ENCODE measurements at places on chromosomes 16 and 17.

DNA sequence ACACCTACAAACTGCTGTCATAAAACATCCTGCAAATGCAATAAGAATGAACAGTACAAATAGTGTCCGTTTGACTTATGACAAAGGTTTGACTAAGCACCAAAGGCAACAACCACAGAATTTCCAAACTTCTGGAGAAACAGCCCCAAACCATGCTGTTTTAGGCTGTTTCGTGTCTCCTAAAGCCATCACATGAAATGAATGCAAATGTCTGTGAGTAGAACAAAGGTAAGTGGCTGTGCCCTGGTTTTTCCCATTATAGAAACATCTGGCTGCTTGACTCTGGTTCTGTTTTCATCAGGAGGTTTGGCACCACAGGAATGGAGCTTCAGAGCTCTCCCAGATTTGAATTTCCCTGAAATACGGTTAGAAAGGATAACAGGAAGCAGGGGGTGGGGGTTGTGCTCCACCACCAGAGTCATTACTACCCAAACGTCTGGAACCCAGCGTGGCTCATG is 4.6 kb upstream of the EMP2 start:
- peak; percentile 45 for DNase-seq

DNA sequence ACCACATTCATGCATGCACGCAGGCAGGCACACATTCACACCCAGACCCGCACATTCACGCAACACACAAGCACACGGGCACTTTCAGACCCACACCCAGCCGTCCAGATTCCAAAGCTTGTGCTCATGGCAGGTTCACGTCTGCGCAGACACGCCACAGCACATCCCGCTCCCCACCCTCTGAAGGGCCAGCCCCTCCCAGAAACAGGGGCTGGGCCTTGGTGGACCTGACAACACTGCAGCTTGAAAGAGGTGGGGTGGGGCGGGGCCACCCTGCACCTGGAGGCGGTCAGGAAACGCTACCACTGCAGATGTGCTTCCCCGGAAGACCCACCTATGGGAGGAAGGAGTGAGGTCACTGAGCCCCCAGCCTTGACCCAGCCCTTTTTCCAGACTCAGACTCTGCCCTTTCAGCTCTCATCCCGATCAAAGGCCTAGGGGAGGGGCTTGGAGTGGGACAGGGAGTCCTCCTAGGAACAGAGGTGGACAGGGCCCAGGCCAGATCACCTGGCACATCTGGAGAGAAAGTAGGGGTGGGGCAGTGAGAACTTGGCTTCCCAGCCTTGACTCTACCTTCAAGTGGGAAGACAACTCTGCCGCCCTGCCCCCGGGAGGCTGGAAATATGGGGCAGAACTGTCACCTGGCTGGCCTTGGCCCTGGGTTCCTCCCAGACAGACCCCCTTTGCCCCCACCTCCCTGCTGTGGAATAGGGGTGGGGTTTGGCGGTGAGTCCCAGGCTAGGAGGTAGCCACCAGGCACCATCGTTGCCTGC is 11.0 kb downstream of the P3H4 start:
- peak; percentile 65 for DNase-seq

DNA sequence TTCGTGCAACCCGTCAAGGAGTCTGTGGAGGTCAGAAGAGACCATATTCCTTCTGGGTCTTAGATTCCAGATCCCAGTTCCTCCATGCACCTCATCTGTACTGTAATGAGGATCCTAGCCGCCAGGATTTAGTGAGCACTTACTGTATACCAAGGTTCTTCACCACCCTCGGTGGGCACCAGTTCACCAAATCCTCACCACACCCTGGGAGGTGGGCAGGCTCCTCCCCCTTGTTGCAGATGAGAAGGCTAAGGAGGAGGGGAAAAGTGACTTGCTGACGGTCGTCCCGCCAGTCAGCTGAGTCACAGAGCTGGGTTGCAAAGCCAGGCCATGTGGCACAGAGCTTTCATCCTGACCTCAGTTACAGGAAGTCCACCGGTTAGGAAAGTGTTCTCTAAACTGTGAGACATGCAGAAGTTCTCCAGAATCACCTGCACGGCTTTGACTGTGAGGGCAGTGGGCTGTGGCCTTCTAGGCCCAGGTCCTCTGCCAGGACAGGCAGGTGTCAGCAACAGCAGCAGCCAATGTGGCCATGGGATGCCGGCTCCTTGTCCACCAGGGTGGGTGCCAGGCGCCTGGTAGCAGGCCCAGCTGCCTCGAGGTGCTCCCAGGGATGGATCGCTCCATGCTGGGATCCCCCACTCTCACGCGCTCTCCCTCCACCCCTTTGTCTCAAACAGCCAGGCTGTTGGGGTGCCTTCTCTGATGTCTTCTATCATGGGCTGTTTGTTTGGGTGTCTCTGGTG is 240.3 kb upstream of the GSE1 start:
- DNase-seq: peak; percentile 76

DNA sequence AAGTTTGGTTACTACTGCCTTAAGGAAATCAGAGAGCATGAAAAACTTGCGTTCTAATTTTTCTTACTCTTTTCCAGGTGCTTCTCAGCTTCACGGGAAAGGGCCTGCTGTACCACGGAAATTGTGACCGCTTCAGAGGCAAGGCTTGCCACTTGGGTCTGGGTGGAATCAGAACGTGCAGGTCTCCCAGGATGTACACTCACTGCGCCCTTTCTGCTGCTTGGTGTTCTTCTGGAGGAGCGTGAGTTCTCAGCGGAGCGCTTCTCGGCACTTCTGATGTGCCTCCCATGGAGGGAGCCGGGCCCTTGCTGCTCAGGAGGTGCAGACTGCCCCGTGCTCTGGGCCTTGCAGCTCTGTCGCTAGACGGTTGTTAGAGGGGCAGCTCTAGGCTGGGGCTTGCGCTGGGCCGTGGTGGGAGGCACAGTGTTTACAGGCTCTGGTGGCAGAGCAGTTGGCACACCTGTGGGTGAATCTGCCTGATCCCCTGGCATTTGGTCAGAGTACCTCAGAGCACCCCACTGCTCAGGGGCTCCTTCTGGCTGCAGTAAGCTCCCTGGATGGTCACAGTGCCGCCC is 32.8 kb downstream of the UBN1 start:
- no peak for DNase-seq

DNA sequence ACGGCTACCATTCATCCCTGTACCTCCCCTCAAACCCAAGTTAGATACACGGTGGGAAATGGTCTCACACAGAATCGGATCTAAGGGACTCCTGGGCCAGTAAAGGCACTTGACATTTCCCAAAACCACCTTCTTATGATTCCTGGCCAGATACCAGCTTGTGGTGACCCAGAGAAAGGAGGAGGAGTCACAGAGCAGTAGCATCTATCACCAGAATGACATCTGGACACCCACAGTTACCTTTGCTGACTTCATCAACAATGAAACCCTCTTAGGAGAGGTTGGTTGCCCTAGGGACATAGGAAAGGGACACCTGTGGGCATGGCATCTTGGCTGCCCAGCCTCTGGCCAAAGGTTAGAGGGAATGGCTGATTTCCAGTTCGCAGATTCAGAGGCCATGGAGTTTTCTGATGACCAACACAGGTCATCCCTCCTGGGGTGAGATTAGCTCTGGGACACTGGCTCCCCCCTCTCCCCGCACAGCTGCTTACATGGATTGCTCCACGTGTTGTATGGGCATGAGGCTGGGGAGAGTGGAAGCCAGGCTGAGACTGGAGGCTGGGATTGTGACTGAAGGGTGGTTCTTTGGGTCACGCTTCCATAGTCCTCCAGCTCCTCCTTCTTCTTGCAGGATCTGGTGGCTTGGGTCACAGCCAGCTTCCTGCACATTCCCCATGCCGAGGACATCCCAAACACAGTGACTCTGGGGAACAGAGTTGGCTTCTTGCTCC is 1.4 kb upstream of the AOC3 start:
- peak; percentile 29 for DNase-seq

GRCh38 chr16:80852261-80852872 is 48.0 kb upstream of the CDYL2 start:
- DNase-seq: peak; percentile 12

DNA sequence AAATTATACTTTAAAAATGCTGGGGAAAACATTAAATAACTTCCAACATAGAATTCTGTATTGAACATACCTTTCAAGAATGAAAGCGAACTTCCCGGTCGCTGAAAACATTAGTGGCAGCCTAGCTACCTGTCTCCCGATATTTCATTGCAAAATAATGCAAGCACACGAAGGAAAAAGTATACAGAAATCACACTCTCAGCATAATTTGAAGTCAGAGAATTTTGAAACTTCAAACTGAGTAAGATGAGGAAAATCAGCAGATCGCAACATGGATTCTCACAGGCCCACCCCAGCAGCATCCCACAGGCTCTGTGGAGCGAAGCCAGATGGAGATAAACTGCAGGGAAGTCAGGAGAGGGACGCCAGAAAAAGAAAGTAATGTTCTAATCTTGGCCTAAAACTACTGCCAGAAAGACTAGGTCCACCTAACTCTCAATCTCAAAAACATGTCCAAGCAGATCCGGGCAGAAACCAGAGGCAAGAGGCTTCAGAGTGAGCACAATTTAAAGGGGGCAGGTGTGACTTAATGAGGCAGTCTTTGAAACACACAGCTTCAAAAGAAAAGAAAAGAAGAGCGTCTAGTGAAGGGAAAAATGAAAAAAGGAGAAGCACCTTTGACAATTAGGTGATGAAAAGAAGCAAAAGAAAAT is 4.8 kb upstream of the GOSR1 start:
- no peak for DNase-seq

DNA sequence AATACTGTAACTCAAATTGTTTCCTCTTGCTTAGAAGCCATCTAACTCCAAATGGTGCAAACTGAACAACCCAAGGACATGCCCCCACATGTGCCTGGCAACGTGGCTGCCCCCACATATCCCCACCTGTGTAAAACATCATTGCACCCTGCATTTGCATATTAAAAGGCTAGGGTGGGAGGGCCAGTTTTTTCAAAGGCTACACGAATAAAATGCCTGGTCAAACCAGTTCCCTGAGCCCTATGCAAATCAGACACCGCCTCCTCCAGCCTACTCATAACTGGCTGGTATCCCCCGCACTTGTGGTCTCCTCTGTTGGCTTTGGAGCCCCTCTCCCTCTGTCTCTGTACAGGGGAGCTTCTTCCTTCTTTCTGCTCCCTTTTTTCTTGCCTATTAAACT is 26.7 kb downstream of the C16orf54 start:
- no peak for DNase-seq

- no peak for DNase-seq
These were observed 8.4 kb downstream of the FSCN2 start for GRCh38 chr17:81536299-81537290.

- DNase-seq: no peak
These were observed 44.2 kb upstream of the DNAH9 start for GRCh38 chr17:11554042-11554441.

Data from fibroblast of skin of scalp (primary cell).